ENCODE measurements at places on chromosomes 7 and 10.

- no peak for DNase-seq
Measured at GRCh38 chr7:51075681-51076580, 240.7 kb downstream of the COBL start.

GRCh38 chr7:28389504-28390395 is 22.6 kb upstream of the CREB5 start:
- no peak for DNase-seq

- DNase-seq = no peak
Measured at GRCh38 chr7:95556777-95557176, 39.5 kb downstream of the PDK4 start.

DNA sequence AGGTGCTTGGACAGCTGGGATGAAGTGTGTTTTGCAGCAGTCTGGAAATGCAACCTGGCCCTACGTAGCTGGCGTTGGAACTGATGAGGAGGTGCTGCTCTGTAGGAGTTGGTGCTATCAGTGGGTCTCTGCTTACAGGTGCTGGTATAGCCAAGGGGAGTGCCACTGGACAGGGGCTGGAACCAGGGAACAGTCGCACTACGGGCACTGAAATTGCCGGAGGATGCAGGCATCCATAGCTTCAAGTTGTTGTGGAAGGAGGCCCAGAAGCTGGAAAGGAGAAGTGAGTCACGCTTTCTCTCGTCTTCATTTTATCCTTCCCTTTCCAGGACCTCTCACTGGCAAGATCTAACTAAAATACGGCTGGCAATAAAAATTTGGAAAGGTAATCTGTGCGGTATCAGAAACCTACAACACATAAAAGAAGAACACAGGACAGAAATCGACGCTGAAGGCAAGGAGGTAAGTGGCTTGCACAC is 25.8 kb downstream of the MACC1 start:
- DNase-seq = no peak

DNA sequence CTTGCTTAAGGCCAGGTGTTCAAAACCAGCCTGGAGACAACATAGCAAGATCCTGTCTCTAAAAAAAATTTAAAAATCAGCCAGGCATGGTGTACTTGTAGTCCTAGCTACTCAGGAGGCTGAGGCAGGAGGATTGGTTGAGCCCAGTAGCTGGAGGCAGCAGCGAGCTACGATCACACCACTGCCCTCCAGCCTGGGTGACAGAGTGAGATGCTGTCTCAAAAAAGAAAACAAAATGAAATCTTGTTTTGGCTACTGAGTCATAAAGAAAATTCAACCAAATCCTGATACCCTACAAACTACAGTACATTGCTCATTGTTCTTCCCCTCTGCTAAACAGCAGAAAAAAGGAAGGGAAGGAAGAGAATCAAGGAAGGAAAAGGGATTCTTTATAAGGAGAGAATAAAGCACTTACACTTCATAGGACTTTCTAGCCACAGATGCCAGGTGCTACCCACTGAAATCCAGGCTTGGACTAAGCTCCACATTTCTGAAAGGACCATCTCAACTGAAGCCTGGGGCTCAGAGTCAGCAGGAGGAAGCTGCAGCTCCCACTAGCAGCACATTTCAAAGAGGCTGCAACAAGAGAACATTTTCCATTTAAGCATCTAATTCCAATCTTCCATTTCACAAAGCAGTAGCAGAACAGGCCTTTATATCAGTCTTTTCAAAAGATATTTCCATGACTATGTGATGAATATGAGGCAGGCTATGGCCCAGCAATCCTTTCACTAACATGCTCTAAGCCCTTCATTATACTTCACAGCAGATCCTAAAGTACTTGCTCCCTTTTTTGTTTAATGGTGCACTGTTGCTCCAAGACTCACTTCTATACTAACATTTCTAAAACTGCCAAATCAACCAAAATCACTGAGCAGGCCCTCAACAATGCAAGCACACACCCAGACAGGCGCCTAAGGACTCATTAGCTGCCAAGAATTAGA is 13.5 kb downstream of the TNPO3 start:
- DNase-seq = no peak

- no peak for DNase-seq
Measured at GRCh38 chr10:22320591-22321155, at the start of gene BMI1. Gene BMI1 (plus strand): TSS chr10:22321099. CDS start chr10:22326450, 5,351 bp downstream.

GRCh38 chr10:33800545-33800944 is 466.1 kb upstream of the NRP1 start:
- no peak for DNase-seq

DNA sequence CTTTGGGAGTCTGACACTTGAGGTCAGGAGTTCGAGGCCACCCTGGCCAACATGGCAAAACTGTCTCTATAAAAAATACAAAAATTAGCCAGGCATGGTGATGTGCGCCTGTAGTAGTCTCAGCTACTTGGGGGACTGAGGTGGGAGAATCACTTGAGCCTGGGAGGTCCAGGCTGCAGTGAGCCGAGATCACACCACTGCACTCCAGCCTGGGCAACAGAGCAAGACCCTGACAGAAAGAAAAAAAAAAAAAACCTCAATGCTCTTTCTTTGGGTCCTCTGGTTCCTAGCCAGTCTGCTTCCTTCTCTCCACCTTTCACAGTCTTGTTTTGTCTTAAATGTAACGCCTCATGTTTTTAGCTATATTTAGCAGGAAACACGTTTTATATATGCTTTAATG is 9.4 kb downstream of the OGDH start:
- DNase-seq = no peak

DNA sequence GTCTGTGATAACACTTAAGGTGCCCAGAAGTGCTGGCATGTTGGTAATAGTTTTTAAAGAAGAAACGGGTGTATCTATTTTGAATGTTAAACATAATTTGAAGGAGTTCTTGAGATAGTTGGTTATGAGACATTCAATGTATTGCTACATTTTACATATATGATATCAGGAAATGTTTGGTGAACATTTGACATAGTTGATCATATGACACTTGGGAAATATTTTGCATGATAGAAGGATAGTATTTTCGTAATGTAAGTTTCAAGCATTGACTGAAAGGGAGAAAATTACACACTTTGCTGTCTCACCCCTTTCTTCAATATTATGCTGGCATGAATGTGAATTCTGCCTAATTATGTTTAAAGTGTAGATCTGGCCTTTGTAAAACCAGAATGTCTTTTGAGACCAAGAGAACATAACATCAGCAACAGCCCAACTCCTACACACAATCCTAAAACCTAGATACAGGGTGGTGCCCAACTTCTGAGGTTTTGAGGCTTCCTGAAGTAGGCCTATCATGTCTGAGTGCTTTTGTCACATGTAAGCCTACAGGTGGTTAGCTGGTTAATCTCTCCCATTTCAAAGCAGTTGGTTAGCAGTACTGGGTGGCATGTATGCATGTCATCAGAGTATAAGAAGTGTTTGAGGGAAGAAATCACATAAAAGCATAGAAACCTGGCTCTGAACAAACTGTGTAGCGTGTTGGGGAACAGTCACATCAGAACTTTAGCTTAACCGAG is 2.1 kb downstream of the ADD3 start:
- no peak for DNase-seq

GRCh38 chr7:21497072-21497471 is 45.8 kb upstream of the DNAH11 start:
- no peak for DNase-seq

GRCh38 chr10:116296291-116296721 is 23.3 kb upstream of the GFRA1 start:
- DNase-seq = no peak

DNA sequence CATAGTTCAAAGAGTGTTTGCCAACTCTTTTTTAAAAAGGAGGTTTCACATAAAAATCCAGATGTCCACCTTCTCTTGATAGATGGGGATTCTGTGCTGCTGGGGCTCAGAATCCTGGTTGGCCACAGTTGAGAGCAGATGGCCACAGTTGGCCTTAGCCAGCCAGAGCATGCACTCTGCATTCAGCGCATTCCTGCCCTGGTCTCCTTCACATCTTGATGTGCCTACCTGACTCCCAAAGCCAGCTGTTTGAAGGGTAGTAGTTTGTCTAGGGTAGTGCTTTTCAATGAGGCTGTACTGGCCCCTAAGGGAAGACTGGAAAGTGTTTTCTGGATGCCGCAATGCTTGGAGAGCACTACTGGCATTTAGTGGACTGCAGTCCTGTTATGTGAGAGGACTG is 208.1 kb upstream of the HDAC9 start:
- no peak for DNase-seq

DNA sequence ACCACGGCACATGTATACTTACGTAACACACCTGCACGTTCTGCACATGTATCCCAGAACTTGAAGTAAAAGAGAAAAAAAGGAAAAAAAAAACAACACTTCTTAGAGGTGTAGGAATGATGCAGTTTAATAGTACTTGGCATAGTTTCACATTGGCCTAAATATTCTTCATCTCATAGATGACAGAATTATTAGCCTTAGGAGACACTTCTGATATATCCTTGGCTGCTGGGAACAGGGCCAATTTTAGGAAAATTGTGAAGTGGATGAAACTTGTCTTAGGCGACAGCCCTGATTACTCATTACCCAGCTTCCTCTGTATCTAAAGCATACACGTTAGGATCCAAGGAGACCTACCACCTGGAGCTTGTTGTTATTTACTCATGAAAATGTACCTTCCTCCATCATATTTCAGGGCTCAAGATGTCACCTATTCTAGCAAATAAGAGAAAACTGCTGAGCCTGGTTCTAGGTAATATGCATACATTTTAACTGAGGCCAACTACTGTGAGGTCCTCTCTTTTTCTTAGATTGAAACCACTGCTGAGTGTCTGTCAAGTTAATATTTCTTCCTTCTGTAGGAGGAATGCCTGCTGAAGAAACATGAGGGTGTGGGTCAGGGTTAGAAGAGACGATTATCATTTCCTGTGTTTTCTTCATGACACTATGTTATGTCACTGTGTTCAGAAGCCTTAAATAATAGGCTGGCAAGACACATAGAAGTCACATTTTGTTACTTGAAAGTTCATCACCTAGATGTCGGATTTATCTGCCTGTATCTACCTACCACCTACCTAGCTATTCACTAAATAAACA is 44.3 kb downstream of the CPED1 start:
- DNase-seq = no peak

DNA sequence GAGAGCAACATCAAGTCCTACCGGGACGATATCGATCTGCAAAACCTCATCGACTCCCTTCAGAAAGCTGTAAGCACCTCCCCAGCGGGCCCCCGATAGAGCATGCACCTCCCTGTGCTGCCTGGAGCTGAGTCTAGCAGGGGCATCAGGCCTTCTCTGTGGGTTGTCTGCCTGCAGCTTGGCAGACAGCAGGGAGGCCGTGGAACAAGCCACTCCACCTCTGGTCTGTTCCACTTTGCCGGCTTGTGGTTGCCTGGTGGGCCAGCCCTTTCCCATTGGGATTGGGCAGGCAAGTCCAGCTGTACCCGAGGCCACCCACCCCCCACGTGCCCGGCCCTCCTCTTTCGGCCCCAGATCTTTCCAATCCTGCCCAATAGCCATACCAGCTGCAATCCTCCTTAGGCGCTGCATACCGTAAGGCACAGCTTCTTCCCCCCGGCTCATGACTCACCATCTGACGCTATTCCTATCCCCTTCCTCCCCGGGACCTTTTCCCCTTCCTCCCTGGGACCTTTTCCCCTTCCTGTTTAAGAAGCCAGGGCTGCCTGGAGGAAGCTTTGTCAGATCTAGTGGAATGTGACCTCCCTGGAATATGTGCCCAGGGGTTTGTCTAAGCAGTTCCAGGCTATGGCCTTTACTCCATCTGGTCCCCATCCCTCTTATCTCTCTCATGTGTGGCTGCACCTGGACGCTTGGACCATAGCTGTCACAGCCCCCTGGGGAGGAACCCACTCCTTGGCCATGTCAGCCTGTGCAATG is 28.1 kb upstream of the SH2D4B start:
- DNase-seq = no peak

GRCh38 chr7:116583653-116584052 is 58.8 kb downstream of the CAV1 start:
- no peak for DNase-seq

GRCh38 chr7:17946591-17946990 is 6.3 kb upstream of the SNX13 start:
- DNase-seq = no peak

GRCh38 chr10:128526791-128527375 is 400.7 kb upstream of the MKI67 start:
- DNase-seq = no peak

GRCh38 chr10:88110355-88110754 is 246.9 kb downstream of the PTEN start:
- no peak for DNase-seq

DNA sequence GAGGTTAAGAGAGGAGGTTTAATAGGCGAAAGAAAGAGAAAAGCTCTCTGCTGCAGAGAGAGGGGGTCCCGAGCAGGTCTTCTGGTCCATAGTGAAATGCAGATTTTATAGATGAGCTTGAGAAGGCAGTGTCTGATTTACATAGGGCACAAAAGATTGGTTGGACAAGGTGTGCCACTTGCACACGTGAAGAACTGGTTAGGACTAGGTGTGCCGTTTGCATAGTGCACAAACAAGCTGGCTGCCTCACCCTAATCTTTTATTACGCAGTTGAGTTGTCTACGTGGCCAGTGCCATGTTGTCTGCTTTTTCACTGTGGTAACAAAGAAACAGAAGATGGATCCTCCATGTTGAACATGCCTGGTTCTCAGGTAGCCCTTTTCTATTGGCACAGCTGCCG is 82.6 kb downstream of the AMPH start:
- DNase-seq = no peak

GRCh38 chr10:21953585-21954057 is 49.9 kb downstream of the DNAJC1 start:
- no peak for DNase-seq

GRCh38 chr7:75875113-75876080 is 3.4 kb upstream of the RHBDD2 start:
- no peak for DNase-seq

- DNase-seq = no peak
Measured at GRCh38 chr7:1029637-1030443, 14.5 kb upstream of the GPR146 start.

DNA sequence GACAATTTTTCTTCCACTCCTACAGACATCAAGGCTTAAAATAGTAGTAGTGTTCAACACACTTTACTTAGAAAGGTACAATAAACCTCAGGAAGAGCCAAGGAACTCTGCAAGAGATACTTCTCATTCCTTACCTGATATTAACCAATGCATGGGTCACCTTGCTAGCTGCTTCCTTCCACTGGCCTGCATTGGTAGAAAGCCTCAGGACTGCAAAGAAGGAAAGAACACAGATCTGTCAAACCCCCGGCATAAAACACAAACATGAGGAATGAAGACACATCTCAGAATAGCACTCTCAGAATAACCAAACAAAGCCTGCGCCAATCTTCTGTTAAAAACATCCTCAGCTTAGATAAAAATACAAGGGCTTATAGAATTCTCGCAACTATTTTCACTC is 96.1 kb upstream of the KCNIP2 start:
- DNase-seq = no peak

DNA sequence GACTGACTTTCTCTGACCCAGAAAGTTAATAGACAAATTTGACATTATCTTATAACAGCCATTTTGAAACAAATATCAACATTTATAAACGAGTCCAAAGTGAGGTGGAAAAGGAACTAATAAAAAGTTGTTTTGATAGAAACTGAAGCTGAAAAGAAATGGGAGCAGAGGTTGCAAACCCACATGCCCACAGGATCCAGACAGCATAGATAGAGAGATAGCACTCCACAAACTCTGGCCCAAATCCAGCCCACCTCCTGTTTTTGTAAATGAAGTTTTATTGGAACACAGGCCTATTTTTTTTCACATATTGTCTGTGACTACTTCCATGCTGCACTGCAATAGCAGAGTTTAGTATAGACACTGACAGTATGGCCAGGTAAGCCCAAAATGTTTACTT is 171.9 kb downstream of the PRKG1 start:
- DNase-seq = no peak

Data from stimulated activated CD4-positive, alpha-beta T cell treated with anti-CD3 and anti-CD28 coated beads, TNF-alpha, amount 100 ng/mL, for 1 hour (primary cell).